ENCODE measurements at places on chromosomes 1 and 21.

GRCh38 chr1:11311816-11312755, 39.1 kb downstream of the UBIAD1 start:
- no peak for DNase-seq

DNA sequence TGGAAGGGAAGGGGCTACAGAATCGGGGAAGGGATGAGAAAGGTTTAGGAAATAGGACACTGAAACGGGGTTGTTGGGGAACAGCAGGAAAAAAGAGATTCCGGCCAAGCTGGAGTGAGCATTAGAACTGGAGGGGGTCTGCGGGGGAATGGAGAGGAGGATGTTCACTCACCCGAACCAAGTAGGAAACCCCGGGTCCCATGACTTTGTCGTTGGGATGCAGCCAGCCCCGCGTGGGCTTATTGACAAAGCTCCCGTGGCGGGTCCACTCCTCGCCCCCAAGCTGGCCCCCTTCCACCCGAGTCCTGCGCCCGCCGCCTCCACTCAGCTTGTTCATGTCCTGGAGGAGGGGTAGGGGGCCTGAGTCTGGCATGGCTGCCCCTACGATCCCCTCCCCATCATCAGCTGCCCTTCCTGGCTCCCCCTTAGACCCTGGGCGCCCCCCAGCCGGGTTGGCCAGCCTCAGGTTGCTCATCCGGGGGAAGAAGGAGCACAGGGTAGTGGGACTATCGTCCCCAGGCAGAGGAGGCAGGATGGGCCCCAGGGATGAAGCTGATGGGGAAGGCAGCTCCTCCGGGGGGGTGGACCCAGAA, 591 bp downstream of the SHC1 start:
- DNase-seq, result no peak

- DNase-seq, result no peak
Observed at GRCh38 chr21:43599728-43600127, 59.6 kb downstream of the HSF2BP start.

- DNase-seq, result peak; percentile 29
Observed at GRCh38 chr1:41650028-41650880, 165.8 kb upstream of the EDN2 start.

DNA sequence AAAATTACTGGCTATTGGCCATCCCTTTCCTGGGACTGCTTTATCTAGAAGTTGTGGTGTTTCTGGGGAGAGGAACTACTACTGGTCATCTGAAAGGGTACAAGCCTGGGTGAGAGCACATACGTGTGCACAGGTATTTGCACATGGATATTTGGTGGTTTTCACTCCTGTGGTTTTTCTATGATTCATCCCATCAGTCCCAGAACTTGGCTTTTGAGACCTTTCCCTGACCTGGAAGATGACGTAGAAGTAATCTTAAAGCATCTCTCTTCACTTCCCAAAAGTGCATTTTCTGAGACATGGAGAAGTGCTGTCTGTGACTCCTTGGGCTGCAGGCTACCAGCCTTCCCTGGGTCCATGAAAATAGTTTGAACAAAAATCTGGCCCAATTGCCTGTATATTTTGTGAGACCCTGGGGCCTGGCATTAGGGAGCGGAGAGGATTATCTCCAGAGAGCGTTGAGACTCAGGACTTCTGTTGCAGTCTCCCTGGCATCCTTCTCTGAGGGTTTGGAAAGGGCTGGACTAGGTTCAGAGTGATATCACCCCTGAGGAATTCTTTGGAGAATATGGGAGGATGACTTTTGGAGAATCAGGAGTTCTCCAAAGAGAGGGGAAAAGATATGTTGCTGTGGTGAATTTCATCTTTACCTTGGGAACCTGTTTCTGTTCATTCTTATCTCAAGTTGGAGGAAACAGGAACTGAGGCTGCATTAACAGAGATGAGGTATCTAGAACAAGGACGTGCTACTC, 130.8 kb downstream of the NOS1AP start:
- DNase-seq, result no peak

GRCh38 chr1:40743452-40743851, 40.1 kb upstream of the KCNQ4 start:
- DNase-seq, result no peak

- no peak for DNase-seq
Observed at GRCh38 chr1:190328361-190328760, 149.3 kb downstream of the BRINP3 start.

GRCh38 chr1:89710498-89711139, 77.7 kb downstream of the LRRC8C start:
- DNase-seq, result no peak

- DNase-seq, result no peak
Observed at GRCh38 chr1:95948023-95948422, 714.0 kb downstream of the RWDD3 start.

GRCh38 chr1:71650119-71650518, 569.3 kb upstream of the ZRANB2 start:
- DNase-seq, result no peak

GRCh38 chr1:210728437-210729149, 399.9 kb downstream of the HHAT start:
- no peak for DNase-seq

- no peak for DNase-seq
Observed at GRCh38 chr1:110234691-110235090, 24.6 kb downstream of the KCNC4 start.

DNA sequence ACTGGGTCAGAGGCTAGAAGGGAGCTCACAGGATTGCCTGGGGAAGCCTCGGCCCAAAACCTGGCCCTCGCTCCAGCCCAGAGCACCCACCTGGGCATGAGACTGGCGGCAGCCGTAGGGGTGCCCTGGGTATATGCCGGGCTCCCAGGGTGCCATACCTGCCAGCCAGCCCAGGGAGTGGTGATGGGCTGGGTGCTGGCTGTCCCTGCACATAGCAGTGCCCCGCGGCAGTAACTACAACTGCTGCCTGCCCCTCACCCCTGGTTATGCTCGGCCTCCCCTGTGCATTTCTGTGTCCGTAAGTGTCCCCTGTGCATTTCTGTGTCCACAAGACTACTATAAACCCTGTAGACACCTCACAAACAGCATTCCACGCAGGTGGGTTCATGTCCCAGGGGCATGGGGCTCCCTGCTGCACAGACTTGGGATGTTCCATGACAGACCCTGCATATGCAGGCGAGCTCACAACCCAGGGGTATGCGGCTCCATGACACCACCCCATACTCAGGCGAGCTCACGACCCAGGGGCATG, 5.8 kb upstream of the SPATC1L start:
- DNase-seq, result no peak

- no peak for DNase-seq
Observed at GRCh38 chr1:224544346-224545110, 71.6 kb upstream of the CNIH3 start.

DNA sequence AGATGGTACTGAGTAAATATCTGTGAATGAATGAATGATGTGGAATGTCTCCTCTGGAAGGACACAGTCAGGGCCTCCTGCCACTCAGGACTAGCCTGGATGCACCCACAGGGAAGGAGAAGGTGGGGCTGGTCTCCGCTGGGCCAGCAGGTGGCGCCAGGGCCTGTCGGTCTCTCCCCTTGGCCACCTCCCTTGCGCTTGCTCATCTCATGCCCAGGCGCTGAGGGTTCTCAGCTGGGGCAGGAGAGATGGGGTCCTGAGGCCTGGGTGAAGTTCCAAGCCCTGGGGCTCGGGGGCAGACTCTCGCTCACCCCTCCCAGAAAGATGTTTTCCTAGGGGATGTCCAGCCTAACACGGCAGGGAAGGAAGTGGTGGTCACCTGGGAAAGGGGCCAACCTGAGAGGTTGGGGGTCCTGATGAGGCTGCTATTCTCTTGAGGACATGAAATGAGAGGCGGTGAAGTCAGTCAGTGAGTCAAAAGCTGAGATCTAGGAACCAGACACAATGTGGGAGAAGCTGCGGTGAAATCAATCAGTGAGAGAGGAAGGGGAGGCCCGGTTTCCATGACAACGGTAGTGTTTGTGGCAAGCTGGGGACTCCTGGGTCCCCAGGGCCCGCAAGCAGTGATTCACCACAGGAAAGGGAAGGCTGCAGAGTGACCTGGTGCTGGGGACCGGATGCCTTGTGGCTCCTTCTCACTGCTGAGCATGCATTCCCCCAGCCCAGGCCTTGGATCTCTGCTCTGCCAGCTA, 14.6 kb upstream of the MEX3A start:
- peak; percentile 88 for DNase-seq

DNA sequence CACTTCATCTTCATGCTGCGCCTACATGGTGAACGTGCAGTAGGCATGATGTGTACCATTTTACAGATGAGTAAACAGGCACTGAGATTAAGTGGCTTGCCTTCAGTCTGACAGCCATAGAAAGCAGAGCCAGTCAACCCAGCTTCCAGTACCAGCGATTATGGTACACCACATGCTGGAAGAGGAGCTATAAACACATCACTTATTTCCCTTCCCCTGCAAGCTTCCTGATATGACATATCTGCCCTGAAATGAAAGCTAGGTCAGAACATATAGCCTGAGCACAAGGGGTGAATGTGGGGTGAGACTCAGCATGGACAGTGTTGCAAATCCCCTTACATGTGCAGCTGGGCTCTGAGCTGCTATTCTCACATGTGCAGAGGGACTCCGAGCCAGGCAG, 33.8 kb upstream of the IL20 start:
- no peak for DNase-seq

GRCh38 chr1:109773203-109773899, 9.6 kb upstream of the EPS8L3 start:
- peak; percentile 46 for DNase-seq

DNA sequence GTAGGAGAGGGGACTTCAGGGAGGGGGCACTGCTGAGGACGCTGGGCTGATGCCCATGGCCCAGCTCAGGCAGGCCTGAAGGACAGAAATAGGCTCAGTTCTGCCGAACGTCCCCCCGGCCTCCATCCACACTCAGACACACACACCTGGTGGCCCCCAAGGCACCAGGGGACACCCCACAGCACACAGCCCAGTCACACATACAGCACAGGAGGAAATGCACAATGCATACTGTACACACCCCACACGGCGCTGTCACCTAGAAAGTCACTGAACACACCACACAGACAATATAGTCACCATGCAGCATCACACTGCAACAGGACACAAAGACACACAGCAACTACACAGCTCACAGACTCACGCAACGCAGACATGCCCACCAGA, 562 bp downstream of the SYTL1 start:
- DNase-seq, result no peak

GRCh38 chr1:54273795-54274163, 73.8 kb downstream of the MRPL37 start:
- DNase-seq, result no peak

GRCh38 chr1:230701895-230702768, 11.8 kb downstream of the AGT start:
- no peak for DNase-seq

DNA sequence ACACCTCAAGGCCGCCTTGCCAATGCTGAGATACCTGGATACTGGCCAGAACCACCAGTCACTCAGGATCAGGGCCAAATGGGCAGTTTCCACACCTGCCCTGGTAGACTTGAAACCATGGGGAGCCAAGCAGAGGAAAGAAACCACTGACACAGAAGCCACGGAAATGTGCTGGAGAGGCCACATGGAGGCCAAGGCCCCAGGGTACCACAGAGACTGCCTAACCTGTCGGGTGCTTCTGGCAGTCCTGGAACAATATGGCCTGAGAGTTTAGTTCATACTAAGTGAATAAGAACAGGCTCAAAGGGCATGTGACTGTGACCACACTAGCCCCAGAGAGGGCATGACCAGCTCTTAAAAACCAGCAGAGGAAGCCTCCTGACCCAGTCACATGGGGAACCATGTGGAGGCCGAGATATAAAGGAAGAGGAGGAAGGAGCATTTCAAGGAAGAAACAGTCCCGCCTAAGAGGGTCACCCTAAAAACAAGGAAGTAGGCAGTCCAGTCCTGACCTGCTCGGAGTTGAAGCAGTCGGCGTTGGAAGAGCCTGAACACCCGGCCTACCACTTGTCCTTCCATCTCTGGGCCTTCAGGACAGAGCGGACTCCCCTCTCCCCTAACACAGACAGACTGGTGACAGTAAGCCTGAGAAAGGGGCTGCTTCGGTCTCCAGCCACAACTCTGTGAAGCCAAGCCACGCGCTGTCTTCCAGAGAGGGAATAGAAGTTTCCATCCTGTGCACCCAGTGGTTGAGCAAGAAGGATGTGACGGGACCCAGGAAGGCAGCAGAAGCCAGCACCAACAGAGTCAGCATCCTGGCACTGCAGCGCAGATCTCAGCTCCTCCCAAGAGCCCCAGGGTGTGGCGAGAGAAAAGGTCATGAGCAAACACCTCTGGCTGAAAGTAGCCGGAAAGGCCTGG, at the start of gene DENND2D:
TSS of gene DENND2D (minus strand) at position 766 of the 921 bp plus-strand sequence. CDS start at position 579, 187 bp downstream.
- peak; percentile 52 for DNase-seq
